GDM1 (cell line): ENCODE measurements at places on chromosomes 12 and 14.
A peak's percentile ranks its signal among the peaks of the same experiment; 100 is the strongest.

GRCh38 chr14:24629521-24629920, 4.5 kb downstream of the GZMB start:
- no peak for DNase-seq

DNA sequence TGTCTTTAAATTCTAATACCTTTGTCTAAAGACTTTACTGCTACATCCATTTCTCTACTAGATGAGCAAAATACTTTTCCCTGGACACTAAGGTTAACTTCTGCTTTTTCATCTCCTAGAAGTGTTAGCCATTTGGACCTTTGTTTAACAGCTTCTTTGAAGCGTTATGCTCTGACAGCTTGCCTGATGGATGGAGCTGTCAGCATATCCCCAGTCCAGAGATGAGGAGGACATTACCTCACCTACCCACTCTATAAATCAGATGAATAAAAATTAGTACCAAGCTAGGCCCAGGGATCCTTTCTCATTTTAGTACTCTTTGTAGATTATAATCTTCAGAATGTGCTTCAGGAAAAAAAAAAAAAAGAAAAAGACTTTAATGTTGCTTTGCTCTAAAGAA, 222.7 kb downstream of the PELI2 start:
- no peak for DNase-seq

- DNase-seq: no peak
Observed at GRCh38 chr12:70831543-70831942, 89.0 kb downstream of the PTPRR start.

DNA sequence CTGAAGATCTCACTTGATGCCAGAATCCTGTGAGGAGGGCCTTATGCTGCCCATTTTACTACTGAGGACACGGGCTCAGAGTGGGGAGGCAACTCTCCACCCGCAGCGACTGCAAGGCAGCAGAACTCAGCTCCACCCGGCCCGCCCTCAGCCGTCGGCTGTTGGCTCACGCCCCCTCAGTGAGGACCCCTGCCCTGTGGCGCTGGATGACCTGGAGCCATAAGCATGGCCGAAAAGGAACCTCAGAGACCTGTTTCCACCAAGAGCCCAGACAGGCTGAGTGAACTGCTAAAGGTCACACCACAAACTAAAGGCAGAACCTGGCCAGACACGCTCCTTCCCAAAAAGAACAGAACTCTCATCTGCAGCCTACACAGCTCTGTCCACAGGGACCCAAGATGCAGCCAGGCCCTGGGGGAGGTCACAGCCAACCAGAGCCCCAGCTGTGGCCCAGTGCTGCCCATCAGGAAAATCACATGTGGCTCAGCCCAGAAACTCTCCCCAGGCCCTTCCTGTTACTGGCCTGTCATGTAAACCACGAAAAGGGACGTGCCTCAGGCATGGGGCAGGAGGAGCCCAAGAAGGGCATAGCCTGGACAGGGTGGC, 32.8 kb downstream of the CCNK start:
- no peak for DNase-seq

- no peak for DNase-seq
Observed at GRCh38 chr12:128840862-128841468, 12.3 kb upstream of the GLT1D1 start.

GRCh38 chr12:103331643-103332042, 164.1 kb downstream of the C12orf42 start:
- no peak for DNase-seq

DNA sequence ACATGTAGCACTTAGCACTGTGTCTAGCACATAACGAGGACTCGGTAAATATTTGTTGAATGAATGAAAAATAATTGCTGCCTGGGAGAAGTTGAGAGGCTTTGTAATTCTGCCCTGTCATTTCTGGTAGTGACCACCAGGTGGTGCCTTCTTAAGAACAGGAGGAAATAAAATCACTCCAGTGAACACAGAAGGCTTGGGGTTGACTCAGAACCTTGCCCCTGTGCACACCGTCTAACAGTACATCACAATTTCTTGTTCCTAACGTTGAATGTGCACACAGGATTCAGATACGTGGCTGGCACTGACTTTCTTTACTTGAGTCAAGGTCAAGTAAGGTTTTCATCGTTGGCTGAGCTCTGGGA, 91.8 kb downstream of the RGS6 start:
- peak; percentile 43 for DNase-seq

DNA sequence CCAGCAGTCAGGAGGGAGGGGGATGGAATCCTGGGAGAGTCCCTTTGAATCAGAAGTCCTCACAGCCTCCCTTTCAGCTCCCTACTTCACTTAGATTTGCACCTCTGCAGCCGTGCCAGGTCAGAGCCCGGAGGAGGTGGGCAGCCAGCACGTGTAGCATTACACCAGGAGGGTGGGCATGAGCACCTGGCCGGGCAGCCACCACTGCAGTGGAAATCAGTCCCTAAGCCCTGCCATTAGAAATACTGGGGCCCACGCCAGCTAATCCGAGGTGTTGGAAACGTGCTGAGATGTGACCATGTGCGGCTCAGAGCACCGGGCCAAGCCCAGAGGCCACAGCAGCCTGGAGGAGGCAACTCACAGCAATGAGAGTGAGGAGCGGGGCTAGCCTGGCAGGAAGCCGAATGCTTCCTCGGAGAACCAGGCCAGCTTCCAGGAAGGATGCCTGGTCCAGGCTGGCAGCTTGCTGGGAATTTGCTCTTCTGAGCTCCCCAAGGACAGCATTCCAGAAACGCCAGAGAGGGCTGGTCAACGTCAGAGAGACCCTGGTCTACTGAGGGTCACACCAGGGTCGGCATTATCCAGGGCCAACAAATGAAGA, 9.4 kb upstream of the CACNA2D4 start:
- DNase-seq: no peak

DNA sequence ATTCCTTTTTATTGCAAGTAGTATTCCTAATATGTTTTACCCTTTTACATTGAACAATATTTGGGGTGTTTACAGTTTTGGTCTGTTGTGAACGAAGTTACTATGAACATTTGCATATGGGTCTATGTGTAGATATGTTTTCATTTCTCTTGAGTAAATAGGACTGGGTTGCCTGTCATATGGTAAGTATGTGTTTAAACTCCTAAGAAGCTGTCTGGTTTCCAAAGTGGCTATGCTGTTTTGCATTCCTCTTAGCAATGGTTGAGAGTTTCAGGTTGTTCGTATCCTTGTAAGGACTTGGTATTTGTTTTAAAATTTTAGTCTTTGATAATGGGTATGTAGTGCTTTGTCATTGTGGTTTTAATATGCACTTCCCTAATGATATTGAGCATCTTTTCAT, 6.3 kb downstream of the METAP2 start:
- no peak for DNase-seq
